ENCODE measurements at places on chromosomes 6 and 20. TPM values are rescaled to one million over a fixed set of nuclear protein-coding genes. Genes with fewer than 3 reads are reported as not detected.

The KHDC1 gene
- 1.9 TPM for total RNA-seq

The ME1 gene
- total RNA-seq = 8.4 TPM

The RBBP8NL gene
- not detected for total RNA-seq

The BNIP5 gene
- not detected for total RNA-seq

The INSM1 gene
- total RNA-seq = not detected

The ULBP2 gene
- not detected for total RNA-seq

The CTSZ gene
- 342 TPM for total RNA-seq

The SLC22A3 gene
- 29.6 TPM for total RNA-seq

The MAP3K7 gene
- total RNA-seq = 18.3 TPM

The PRL gene
- total RNA-seq = not detected

The CRIP3 gene
- total RNA-seq = not detected

The SLC52A3 gene
- total RNA-seq = 3.0 TPM

The WTAP gene
- total RNA-seq = 44.6 TPM

The MSH5 gene
- total RNA-seq = 17.7 TPM

The RBM24 gene
- total RNA-seq = 5.4 TPM

The SLC17A3 gene
- total RNA-seq = not detected

The MCHR2 gene
- total RNA-seq = not detected

The ADGRF5 gene
- 29.6 TPM for total RNA-seq

The PTCRA gene
- total RNA-seq = not detected

The HCK gene
- total RNA-seq = 16.8 TPM

The SLC22A2 gene
- not detected for total RNA-seq

The IYD gene
- total RNA-seq = under 0.01 TPM

The MMP24 gene
- total RNA-seq = not detected

The TCF15 gene
- 8.3 TPM for total RNA-seq

The NR2E1 gene
- not detected for total RNA-seq

The MRAP2 gene
- 47.3 TPM for total RNA-seq

The HLA-DMB gene
- total RNA-seq = 26.8 TPM

The GJA10 gene
- not detected for total RNA-seq

The EPHA7 gene
- 0.43 TPM for total RNA-seq

The IL20RA gene
- total RNA-seq = not detected

The SEMG1 gene
- total RNA-seq = not detected

The MOCS1 gene
- 45.4 TPM for total RNA-seq

The BFSP1 gene
- not detected for total RNA-seq

The PRSS16 gene
- total RNA-seq = not detected

The SRF gene
- 71.2 TPM for total RNA-seq

The YIPF3 gene
- 71.4 TPM for total RNA-seq

The HLA-DQA1 gene
- 2.0 TPM for total RNA-seq

The SNX21 gene
- total RNA-seq = 182 TPM

The ZMYND8 gene
- 23.2 TPM for total RNA-seq

The ZNF311 gene
- total RNA-seq = not detected

The POU5F1 gene
- total RNA-seq = not detected

The CLIC5 gene
- total RNA-seq = 7.6 TPM

All from ascending aorta (tissue), 2 donors.